Cortex of kidney (tissue), 1 donor: ENCODE measurements at places on chromosomes 6 and 20.

DNA sequence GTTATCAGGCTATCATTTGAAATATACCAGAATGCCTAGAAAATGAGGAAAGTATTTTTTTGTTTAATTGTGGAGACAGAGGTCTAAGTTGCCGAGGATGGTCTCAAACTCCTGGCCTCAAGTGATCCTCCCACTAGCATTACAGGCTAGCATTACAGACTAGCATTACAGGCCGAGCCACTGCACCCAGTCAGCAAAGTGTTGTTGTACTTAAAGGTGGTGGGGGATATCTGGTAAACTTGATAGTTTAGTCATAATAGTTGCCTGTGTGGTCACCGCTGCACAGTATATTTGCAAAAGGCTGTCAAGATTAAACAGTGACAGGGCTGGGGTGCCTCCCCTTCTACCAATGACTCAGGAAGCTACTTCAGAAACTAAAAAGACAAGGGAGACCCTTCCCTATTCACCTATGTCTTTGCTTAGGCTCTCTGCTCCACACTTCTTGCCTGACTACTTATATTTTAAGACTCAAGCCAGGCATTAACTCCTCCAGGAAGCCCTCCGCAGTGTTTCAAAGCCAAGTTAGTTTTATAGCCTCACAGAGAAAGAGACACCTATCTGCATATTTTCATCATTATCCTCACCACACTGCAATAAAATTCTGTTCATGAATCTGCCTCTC is 3.1 kb upstream of the AKIRIN2 start:
- no peak for DNase-seq

- DNase-seq = no peak
Observed at GRCh38 chr6:7541175-7542064, at the start of gene DSP. DSP (plus strand) TSS chr6:7541671; CDS start chr6:7541916, 245 bp downstream.

GRCh38 chr6:124986164-124986563 is 23.9 kb downstream of the RNF217 start:
- DNase-seq = no peak

DNA sequence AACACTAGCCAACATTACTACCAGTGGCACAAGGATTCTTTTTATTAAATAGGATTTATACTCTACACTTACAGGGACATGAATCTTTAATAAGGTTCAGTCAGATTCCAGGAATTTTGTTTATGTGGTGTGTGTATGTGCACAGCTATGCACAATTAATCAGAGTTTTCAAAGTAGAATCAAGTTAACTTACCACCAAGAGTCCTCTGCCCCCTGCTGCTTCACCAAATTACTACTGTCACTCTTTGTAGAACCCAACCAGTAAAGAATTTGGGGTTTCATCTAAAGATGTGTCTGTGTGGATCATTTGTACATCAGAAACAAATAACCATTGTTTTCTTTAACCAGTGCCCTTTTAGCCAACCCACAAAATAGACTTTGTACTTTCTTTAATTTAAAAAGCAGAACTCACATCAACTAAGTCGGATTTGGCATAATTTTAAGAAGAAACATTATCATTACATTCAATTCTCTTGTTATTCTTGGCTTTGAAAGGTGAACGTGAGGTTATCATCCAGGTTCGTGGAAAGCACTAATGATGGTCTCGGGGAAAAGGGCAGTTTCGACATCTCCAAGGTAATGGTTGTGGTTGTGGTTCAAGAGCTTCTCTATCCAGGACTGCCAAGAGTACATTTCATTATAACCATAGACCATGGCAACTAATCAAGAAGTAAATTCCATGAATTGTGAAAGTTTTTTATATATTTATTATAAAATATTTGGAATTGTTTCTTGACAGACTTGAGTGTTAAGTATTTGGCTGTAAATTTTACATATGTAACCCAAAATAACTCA is 514.3 kb upstream of the ID4 start:
- no peak for DNase-seq

- no peak for DNase-seq
Observed at GRCh38 chr6:96194675-96195074, 178.9 kb downstream of the FUT9 start.

DNA sequence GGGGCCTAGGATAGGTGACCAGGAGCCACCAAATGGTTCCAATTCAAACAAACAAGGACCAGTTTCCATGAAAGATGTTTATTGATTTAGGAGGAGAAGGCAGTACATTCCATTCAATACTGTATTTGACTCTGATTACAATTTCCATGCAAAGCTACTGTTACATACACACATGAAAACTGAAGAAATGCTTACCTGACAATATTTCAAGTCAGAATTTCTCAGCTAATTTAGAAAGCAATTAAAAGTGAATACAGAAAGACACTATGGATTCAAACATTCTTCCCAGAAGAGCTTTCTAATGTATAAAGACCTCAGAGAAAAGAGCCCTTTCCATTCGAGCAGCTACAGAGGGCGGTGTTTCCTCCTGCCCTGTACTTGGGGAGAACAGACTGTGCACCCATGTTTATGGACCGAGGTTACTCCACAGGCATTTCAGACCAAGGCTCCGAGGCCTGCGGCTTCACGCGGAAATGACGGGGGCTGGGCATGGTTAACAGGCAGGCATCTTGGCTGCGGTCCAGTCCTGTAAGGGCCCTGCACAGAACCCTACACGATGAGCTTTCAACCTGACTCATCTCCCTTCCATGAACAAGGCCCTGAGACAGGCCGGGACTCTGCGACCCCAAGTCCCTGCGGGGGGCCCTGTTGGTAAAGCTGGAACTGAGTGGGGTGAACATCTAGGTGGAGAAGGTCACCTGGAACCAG is 25.7 kb upstream of the TCFL5 start:
- DNase-seq = no peak

- no peak for DNase-seq
Observed at GRCh38 chr6:131062241-131063027, 611 bp downstream of the EPB41L2 start.

DNA sequence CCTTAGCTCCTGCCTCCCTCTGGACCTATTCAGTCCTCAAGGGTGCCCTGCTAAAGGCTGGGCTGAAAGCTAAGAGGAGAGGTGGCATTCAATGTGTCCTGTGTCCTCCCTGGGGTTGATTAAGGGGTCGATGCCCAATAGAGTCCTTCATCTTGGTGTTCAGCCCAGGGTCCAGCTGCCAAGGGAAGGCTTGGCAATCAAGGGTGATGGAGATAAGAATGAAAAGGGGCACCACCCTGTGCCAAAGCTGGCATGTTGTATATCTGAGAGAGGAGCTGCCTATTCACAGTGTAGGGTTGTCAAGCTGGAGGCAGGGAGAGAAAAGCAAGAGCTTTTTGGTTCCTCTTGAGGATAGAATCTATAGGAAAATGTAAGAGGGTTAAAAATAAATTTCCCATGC is 12.3 kb downstream of the C20orf173 start:
- DNase-seq = no peak

DNA sequence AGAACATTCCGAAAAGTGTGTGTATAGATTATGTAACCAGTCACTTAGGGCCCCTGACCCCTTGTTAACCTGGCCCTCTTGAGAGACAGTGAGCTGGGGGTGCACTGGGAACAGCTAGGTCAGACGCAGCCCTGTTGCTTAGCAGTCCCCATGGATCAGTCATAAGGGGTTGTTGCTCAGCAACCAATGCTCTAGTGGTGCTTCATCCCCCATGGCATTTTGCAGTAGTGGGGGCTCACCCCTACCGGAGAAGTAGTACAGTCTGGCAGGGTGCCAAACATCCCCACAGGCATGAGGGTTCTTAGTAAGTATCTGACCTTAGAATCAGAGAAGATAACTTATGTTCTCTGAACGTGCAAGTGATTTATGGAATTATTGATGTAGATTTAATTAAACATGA is 12.3 kb downstream of the PKIB start:
- no peak for DNase-seq

DNA sequence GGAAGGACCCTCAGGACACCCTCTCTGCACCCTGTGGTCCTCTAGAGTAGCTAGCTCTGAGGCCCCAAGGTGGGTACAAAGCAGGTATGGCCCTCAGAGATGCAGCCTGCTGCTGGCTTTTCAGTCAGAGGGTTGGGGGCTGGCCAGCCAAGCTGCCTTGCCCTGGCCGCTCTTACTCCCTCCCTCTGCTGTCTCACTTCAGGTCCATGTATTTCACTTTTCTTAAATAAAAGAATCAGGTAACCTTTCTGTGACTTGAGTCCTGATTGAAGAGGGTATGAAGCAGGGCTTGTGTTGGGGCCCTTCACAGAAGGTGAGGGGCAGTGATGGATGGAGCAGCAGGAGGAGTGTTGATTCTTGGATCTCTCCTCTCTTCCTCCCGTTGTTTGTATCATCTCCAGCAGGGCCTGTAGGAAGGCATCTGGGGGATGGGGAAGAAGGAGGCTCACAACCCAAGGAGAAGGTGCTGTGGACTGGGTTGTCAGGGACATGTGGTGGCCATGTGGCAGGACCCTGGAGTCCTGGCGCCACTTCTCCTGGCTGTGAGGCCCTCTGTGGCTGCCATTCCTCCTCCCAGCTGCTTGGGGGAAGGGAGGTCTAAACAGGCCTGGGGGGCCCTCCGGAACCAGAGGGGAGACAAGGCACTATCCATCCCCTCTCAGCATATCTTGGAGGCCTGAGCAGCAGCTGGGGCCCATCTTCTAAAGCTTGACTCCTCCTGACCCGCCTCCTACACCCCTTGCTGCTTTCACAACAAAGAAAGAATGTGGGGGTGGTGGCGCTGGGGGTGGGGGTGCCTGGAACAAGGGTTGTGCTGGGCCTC is 1.1 kb upstream of the PTK7 start:
- no peak for DNase-seq
